ENCODE measurements at places on chromosomes 1 and 21. TPM values are rescaled to one million over a fixed set of nuclear protein-coding genes. Genes with fewer than 3 reads are reported as not detected.

- H3K4me1 ChIP-seq, result no peaks in the 10 kb centered on the region
- no peak overlapping the region for H3K27ac ChIP-seq
- H3K27me3 ChIP-seq, result no peaks in the 10 kb centered on the region
Observed at GRCh38 chr1:234916840-234917239, 211.8 kb downstream of the TOMM20 start.

ANXA9 gene
- 10.6 TPM for total RNA-seq

DNA sequence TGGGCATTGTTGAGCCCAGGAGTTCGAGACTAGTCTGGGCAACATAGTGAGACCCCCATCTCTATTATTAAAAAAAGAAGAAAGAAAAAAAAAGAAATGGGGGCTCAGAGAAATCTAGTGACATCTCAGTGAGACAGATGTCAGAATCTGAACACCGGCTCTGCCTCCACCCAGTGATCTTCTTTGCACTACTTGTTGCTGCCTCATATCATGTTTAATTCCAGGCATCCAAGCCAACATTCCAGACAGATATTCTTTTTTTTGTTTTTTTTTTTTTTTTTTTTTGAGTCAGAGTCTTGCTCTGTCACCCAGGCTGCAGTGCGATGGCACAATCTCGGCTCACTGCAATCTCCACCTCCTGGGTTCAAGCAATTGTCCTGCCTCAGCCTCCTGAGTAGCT is 5.0 kb upstream of the ARL8A start:
- H3K4me1 ChIP-seq, result peaks cover 9% of the 10 kb centered on the region
- H3K36me3 ChIP-seq, result no peaks in the 10 kb centered on the region
- no peak overlapping the region for H3K27ac ChIP-seq
- DNase-seq, result no peak
- no peaks in the 10 kb centered on the region for H3K27me3 ChIP-seq
- H3K4me3 ChIP-seq, result no peak overlapping the region

MFSD2A gene
- 1.4 TPM for total RNA-seq

- no peaks in the 10 kb centered on the region for H3K36me3 ChIP-seq
- no peak overlapping the region for H3K4me3 ChIP-seq
- peak; percentile 10 for DNase-seq
- peaks cover 28% of the 10 kb centered on the region for H3K27me3 ChIP-seq
- H3K27ac ChIP-seq, result no peak overlapping the region
Observed at GRCh38 chr1:56867491-56867890, 12.9 kb downstream of the C8A start.

ANKRD34A gene
- 0.50 TPM for total RNA-seq
